ENCODE measurements at places on chromosomes 7 and 10.

- DNase-seq, result no peak
These were observed 210.2 kb upstream of the NPY start for GRCh38 chr7:24073651-24074420.

- no peak for DNase-seq
These were observed 6.6 kb upstream of the PITRM1 start for GRCh38 chr10:3179174-3179573.

- no peak for DNase-seq
These were observed 26.5 kb upstream of the GSAP start for GRCh38 chr7:77442636-77443035.

- DNase-seq, result no peak
These were observed 2.1 kb downstream of the MTURN start for GRCh38 chr7:30136743-30137485.

DNA sequence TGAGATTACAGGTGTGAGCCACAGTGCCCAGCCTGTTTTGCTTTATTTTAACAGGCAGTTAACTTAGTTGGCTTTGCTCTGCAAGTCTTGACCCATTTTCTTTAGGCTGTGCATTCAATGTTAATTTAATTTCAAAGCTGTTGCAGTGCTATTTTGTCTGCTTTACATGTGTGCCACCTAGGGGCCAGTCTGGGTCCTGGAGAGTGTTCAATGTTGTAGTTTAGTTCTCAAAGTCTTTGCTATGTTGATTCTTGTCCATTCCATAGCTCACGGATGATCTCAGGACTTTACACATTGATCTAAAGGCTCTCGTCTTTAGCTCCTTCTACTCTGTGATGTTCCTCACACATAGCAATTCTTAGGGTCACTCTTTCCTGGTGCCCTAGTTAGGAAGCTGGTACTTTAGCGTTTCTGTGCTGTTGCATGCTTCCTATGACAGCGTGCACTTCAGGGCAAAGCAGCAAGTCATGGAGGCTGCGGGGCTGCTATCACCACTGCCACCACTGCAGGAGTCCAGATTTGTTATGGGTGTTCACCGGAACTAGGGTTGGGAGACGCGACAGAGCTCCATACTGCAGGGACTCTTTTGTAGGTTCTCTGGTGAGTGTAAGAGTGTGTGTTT, 16.4 kb upstream of the ABCA13 start:
- DNase-seq, result no peak

DNA sequence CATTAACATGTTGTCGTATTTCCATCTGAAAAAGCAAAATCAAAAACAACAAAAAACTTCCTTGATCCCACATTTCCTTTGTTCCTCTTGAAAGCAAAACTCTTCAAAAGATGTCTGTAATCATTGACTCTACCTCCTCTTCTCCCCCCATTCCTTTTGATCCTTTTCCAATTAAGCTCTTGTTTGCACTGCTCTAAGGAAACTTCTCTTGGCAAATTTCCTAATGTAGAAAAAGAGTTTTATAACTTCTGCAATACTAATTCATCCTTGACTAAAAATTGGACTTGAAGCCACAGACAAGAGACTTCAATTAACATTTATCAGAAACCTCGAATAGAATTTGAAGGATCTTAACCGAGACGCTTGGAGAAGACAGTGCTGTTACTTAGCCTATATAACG, 317.1 kb upstream of the SEMA3C start:
- DNase-seq, result no peak

- DNase-seq, result no peak
These were observed 69.5 kb upstream of the PODXL start for GRCh38 chr7:131625817-131626372.

DNA sequence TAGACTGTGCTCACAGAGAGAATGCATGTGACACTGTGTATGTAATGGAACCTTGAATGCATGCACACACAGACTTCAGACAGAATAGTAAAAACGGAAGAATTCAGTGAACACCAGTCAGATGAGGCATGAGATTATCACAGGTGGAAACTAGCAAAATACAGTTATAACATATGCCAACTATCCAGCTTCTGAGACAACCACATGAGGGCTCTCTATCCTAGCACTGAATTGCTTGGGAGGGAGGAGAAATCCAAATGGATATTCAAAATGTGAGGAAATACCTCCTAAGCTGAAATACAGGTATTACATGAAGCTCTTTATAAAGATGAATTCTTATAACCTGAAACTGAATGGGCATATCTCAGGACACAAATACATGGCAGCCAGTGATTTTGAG, 30.6 kb downstream of the GARS1 start:
- no peak for DNase-seq

GRCh38 chr10:60810437-60811182, 32.3 kb downstream of the CDK1 start:
- DNase-seq, result no peak

DNA sequence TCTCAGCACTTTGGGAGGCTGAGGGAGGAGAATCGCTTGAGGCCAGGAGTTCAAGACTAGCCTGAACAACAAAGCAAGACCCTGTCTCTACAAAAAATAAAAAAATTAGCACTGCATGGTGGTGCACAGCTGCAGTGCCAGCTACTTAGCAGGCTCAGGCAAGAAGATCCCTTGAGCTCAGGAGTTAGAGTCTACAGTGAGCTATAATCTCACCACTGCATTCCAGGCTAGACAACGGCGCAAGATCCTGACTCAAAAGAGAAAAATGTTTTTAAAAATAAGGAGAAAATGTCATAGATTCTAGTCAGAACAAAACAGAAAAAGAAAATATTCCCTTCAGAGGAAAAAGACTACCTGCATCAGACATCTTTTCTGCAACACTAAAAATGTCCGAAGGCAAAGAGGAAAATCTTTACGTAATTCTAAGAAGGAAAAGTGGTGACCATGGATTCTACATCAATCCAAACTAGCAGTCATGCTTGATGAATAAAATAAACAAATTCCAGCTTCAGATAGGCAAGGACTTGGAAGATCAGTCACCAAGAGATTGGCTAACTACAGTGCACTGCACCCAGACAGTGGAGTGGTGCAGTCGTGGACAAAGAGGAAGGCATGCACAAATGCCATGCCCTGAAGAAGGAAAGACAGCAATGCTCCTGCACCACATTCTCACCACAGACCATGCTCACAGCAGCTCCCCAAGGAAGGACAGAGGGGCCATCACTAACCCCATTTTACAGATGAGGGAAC, 54.3 kb downstream of the ERCC6 start:
- DNase-seq, result no peak

GRCh38 chr7:43199371-43200160, 87.1 kb downstream of the HECW1 start:
- DNase-seq, result no peak

- DNase-seq, result no peak
These were observed 5.8 kb upstream of the FAM3C start for GRCh38 chr7:121401896-121402295.

GRCh38 chr7:112410092-112410491, 40.2 kb upstream of the IFRD1 start:
- DNase-seq, result no peak

DNA sequence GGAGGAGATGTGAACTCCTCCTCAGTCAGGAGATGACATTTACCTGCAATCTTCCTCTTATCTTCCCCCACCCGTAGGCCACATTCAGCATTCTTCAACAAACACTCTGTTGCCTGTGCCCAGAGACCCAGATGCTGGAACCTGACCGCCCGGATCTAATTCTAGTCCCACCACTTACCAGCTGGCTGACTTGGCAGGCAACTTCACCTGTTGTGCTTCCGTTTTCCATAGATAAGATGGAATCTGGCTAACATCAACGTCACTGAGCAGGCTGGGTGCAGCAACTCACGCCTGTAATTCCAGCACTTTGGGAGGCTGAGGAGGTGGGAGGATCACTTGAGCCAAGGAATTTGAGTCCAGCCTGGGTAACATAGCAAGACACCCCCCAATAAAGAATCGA, 21.3 kb upstream of the FXYD4 start:
- DNase-seq, result no peak

- no peak for DNase-seq
These were observed 7.9 kb upstream of the CYP3A7 start for GRCh38 chr7:99742737-99743394.

DNA sequence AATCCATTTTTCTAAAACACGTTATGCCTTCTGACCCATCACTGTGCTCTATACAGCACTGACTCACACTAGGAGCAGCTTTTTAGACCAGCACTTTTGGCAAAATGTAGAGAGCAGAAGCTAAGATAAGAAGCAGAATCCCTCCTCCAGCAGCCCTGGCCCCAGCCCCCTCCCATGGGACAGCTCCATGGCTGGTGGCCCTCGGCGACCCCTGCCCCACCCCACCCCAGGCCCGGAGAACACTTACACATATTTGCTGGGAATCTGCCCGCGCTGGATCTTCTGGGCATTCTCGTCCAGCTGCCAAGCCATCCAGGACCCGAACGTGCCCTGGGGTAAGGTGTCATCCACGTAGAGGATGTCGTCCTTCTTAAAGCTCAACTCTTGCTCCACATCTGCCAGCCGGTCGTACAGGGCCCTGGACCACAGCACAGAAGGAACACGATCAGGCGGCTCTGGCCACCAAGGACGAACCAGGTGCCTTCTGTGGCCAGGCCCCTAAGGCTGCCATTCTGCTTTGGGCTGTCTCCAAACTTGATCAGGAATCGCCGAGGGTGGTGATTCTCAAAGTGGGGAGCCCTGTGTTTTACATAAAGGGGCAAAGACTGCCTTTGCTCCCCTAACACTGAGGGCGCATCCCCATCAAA, 119.9 kb downstream of the DLG5 start:
- no peak for DNase-seq

GRCh38 chr7:116216956-116217571, 6.7 kb downstream of the TES start:
- DNase-seq, result no peak

- DNase-seq, result no peak
These were observed 76.6 kb upstream of the PTPRZ1 start for GRCh38 chr7:121796381-121796780.

- DNase-seq, result no peak
These were observed 167.8 kb downstream of the CDCA7L start for GRCh38 chr7:21777921-21778320.

- no peak for DNase-seq
These were observed 7.4 kb downstream of the GJD4 start for GRCh38 chr10:35612385-35613106.

- DNase-seq, result no peak
These were observed 90.1 kb upstream of the BET1 start for GRCh38 chr7:94094298-94094697.

DNA sequence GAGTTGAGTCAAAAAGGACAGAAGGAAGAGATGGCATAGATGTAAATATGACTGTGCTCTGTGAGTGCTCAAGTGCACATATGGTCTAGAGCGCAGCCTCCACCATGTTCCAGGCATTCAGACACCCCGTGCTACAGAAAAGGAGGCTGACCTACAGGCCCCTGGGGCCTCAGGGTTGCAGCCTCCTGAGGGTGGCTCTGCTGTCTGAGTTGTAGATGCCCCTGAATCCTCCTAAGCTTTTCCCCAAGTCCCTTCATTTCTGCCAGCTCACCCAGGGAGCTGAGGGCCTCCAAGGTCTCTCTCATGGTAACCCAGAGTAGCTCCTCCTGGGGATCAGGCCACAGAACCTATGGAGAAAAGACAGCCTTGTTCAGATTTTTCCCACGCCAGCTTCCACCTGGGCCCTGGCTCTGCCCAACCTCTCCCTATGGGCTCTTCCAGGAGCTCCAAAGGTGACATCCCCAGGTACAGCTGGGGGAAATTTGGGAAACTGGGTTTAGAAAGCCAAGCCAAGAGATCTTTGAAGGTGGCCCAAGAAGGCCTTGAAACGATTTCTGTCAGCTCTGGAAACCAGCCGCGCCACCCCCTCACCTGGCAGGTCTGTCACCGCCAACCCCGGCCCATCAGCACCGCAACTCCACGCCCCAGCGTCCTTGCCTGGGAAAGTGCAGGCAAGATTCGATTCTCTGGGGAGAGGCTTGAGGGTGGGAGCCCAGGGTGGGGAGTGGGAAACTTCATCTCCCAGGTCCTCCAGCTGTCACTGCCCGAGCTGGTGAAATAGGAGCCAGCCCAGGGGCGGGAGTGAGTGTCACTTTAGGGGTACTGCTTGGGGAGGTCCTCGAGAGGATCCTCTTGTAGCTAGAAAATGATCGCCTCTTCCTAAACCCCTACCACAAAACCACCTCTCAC, 2.4 kb downstream of the ZNF467 start:
- DNase-seq, result no peak

- DNase-seq, result no peak
These were observed 144.4 kb downstream of the PTPN20 start for GRCh38 chr10:47055386-47056246.

- DNase-seq, result no peak
These were observed 22.2 kb downstream of the SFMBT2 start for GRCh38 chr10:7388602-7389001.

GRCh38 chr7:21086688-21087087, 300.0 kb upstream of the SP8 start:
- DNase-seq, result no peak

GRCh38 chr10:34641913-34642558, 173.1 kb downstream of the PARD3 start:
- no peak for DNase-seq

DNA sequence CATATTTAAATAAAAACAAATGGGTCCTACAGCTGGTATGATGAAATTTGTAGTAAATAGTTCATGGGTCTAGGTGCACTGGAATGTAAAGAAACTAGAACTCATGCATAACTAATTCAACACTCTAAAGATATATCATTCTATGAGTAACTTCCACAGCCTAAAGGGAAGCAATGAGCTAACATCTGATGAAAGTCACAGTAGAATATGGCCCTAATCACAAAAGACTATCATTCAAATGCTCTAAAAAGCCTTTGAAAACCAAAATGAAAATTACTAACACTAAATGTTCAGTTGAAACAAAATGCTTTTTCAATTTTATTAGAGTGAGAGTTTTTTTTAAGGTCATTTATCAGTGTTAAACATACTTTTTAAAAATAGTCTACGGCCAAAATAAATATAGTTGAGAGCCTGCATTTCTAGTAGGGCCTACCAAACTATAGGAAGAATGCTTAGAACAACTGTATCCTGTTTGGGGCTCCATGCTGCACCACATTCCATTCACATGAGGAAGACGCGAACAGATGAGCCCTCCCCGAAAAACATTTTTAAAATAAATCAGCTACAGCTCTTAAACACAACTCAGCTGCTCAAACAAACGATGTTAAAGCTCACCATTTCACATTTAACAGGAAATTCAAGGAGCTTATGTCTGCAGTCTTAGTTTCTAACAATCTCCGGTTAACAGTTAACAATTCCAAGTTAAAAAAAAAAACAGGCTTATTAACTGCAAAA, 134.5 kb downstream of the NRBF2 start:
- DNase-seq, result peak; percentile 74

- DNase-seq, result no peak
These were observed 119.5 kb downstream of the APBB1IP start for GRCh38 chr10:26557641-26558014.

GRCh38 chr7:3888096-3888495, 587.0 kb downstream of the SDK1 start:
- DNase-seq, result no peak

- no peak for DNase-seq
These were observed 280.0 kb upstream of the GNAI1 start for GRCh38 chr7:79854621-79855020.

- no peak for DNase-seq
These were observed 360.0 kb downstream of the MAGI2 start for GRCh38 chr7:79093421-79093820.

- DNase-seq, result no peak
These were observed 71.5 kb downstream of the MCMBP start for GRCh38 chr10:119801176-119801575.

- DNase-seq, result no peak
These were observed 24.3 kb downstream of the SLC25A28 start for GRCh38 chr10:99595770-99596465.

Data from left hindlimb (tissue), 1 donor.